ENCODE measurements at places on chromosomes 16 and 17.

GRCh38 chr16:49274591-49274990, 7.0 kb downstream of the CBLN1 start:
- DNase-seq, result no peak

GRCh38 chr17:43360376-43360738, 38.4 kb upstream of the ARL4D start:
- peak; percentile 68 for DNase-seq

- DNase-seq, result peak; percentile 58
Observed at GRCh38 chr16:28984619-28985135, at the start of gene LAT. LAT (plus strand) TSS chr16:28985052; CDS start chr16:28985418, 366 bp downstream.

GRCh38 chr17:7203391-7203790, 16.2 kb downstream of the DLG4 start:
- DNase-seq, result no peak

GRCh38 chr16:9154567-9155410, 63.3 kb downstream of the HAPSTR1 start:
- DNase-seq, result no peak
